ENCODE measurements at places on chromosomes 2 and 18.

DNA sequence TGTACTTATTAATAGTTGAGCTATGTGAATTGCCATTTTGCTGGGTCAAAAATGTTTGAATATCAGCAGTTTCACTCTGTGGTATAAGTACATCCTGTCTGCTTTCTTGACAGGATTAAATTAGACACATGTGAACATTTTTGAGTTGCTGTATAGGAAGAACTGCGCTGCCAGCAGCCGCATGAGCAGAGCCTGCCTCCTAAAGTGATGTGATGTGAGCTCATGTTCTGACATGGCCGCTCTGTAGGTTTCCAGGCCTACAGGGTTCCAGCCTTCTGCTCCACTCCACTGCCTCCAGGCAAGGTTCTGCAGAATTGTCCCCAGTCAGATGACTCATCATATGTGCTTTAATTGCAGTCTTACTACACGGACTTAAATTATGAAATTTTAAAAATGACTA lies 119.7 kb upstream of the NFATC1 start:
- no peaks in the 10 kb centered on the region for H3K27me3 ChIP-seq
- no peak for DNase-seq
- no peak overlapping the region for H3K27ac ChIP-seq
- no peak overlapping the region for H3K4me3 ChIP-seq
- peaks cover 3% of the 10 kb centered on the region for H3K4me1 ChIP-seq
- H3K36me3 ChIP-seq = no peaks in the 10 kb centered on the region

- no peaks in the 10 kb centered on the region for H3K36me3 ChIP-seq
- H3K27me3 ChIP-seq = no peaks in the 10 kb centered on the region
Measured at GRCh38 chr2:234839285-234839684, 112.5 kb upstream of the SH3BP4 start.

DNA sequence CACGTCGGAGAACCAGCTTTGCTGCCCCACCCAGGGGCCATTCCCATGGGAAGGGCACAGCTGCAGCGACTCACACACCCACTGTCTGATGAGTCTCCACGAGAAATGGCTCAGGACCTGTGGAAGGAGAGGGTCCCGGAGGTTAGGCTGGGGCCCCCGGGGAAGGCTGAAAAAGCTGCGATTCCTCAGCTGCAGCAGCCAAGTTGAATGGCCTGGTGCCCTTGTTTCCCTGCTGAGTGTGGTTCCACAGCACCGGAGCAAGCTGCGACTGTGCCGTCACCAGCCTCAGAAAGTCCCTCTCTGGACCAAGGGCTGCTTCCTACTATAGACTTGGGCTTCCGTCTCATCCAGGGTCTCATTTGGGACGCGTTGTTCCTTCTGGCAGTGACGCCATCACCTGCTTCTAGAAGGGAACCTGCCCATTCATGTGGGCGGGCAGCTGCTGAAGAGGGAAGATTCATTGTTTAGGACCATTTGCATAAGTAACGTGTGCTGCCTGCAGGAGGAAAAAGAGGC lies 180.2 kb downstream of the INHBB start:
- no peak for DNase-seq
- H3K4me3 ChIP-seq = no peak overlapping the region
- peaks cover 11% of the 10 kb centered on the region for H3K4me1 ChIP-seq
- H3K27ac ChIP-seq = no peak overlapping the region

- H3K27me3 ChIP-seq = peaks cover 36% of the 10 kb centered on the region
- H3K4me1 ChIP-seq = peaks cover 7% of the 10 kb centered on the region
- no peak overlapping the region for H3K27ac ChIP-seq
- no peaks in the 10 kb centered on the region for H3K36me3 ChIP-seq
- no peak for DNase-seq
Measured at GRCh38 chr2:84856787-84857186, 24.1 kb downstream of the TRABD2A start.

GRCh38 chr18:32093523-32093922 lies 1.8 kb downstream of the RNF138 start:
- H3K4me1 ChIP-seq = no peaks in the 10 kb centered on the region
- no peaks in the 10 kb centered on the region for H3K36me3 ChIP-seq
- DNase-seq = no peak
- H3K27me3 ChIP-seq = no peaks in the 10 kb centered on the region
- H3K4me3 ChIP-seq = peak overlapping the region; percentile 92

- H3K27ac ChIP-seq = no peak overlapping the region
- peaks cover 2% of the 10 kb centered on the region for H3K4me1 ChIP-seq
- no peak overlapping the region for H3K4me3 ChIP-seq
- no peaks in the 10 kb centered on the region for H3K36me3 ChIP-seq
Measured at GRCh38 chr2:42777883-42778805, 14.2 kb upstream of the OXER1 start.

DNA sequence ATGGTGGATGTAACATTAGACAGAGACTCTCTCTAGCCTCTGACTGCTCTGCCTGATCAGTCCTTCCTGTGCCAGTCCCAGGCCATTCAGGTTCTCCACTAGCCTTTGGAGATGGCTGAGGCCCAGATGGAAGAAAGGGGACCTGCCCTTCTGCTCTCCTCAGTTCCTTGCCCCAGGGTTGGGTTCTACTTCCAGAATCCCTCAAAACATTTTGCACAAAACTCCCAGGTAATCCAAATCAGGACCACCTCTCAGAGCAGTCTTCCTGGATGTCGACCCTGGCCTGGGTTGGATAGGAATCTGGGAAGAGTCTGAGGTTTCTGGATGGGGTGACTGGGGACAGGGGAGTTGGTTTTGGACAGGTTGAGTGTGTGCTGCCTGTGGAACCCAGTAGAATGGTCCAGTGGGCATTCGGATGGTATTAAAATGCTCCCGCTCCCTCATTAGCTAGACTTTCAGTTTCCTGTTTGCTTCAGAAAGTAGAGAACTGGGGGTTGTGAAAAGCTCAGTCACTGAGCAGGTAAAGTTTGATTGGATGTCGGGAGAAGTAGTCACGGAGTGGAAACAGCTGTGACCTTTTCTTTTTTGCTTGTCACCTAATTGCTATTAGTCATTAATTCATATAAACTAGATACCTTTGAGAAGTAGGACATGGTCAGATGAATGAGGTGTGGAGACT lies 37.9 kb downstream of the DPYSL5 start:
- peak; percentile 11 for DNase-seq
- no peaks in the 10 kb centered on the region for H3K27me3 ChIP-seq
- H3K4me1 ChIP-seq = no peaks in the 10 kb centered on the region
- H3K36me3 ChIP-seq = no peaks in the 10 kb centered on the region

- no peaks in the 10 kb centered on the region for H3K36me3 ChIP-seq
- no peak for DNase-seq
- H3K4me1 ChIP-seq = no peaks in the 10 kb centered on the region
- no peak overlapping the region for H3K27ac ChIP-seq
- no peaks in the 10 kb centered on the region for H3K27me3 ChIP-seq
- H3K4me3 ChIP-seq = no peak overlapping the region
Measured at GRCh38 chr18:22267697-22268096, 98.3 kb downstream of the GATA6 start.
